Mesenteric fat pad (tissue), 1 donor: ENCODE measurements at places on chromosomes 13 and 19. TPM values are rescaled to one million over a fixed set of nuclear protein-coding genes. Genes with fewer than 3 reads are reported as not detected.

DNA sequence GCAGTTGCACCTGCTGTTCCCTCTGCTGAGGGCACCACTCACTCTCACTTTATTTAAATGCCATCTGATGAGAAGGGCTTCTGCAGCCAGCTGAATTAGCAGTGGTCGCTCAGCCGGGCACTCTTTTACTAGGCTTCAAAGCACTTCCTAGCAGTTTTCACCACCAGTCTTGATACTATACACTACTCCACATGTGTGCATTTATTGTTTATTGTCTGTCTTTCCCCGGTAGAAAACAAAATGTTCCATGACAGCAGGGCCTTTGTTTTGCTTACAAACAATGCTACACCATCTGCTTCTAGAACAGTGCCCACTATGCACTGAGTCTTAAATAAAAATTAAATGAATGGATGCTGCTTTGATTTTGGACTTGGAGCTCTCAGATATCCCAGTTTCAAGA, 404.9 kb downstream of the FGF14 start:
- no peak for DNase-seq

DNA sequence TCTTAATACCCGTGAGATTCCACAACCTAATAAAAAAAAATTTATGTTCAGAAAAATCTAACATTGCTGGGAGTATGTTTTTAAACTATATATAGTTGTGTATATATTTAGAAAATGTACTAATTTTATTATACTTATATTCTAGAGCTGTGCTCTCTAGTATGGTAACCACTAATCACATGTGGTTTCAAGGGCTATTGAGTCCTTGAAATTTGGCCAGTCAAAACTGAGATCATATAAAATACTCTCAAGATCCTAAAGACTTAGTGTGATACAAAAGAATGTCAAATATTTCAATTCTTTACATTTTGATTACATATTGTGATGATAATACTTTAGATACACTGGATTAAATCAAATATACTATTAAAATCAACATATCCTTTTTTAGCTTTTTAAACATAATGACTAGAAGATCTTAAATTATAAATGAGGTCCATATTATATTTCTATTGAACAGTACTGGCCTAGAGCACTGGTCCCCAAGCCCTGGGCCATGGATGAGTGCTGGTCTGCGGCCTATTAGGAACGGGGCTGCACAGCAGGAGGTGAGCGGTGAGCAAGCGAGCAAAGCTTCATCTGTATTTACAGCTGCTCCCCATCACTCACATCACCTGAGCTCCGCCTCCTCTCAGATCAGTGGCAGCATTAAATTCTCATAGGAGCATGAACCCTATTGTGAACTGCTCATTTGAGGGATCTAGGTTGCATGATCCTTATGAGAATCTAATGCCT, 176.5 kb upstream of the NBEA start:
- no peak for DNase-seq

GRCh38 chr13:51122868-51123566, 11.9 kb upstream of the C13orf42 start:
- DNase-seq, result no peak

DNA sequence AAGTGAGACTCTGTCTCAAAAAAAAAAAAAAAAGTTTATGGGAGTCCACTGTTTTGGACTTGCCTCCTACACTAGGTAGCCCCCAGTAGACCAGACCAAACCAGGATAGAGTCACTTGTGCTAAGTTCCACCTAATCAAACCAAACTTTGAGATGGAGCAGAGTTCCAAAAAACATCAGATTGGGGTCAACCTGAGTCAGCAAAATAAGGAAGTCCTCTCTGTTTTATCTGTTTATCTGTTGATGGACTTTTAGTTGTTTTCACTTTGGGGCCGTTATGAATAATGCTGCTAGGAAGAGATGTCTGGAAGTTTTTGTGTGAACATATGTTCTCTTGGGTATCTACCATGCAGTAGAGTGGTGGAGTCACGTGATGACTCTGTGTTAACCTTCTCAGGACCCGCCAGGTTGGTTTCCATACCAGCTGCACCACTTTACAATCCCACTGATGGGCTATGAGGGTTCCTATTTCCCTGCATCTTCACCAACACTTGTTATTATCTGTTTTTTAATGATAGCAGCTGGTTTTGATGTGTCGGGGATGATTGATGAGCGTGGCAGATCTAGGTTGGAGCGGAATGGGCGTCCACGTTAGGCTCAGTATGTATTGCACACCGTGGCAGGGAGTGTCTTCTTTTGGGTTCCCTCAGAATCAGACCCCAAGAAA, 46.6 kb upstream of the TM9SF2 start:
- no peak for DNase-seq

DNA sequence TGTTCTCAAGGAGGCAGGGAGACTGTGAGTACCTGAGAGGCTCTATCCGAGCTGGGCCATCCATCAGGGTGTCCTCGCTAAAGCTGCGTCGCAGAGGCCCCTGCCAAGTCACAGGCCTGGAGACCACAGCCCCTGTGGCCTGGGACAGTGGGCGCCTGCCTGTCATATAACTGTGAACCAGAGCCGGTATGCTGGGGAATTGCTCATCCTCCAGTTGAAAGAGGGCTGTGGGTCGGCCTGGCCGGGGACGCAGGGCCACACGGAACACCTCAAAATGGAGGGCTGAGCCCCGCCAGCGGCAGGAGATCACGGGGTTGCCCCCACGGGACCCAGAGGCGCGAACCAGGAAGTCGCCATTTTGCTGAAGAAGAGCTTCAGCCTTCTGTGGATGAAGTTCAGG, 6.6 kb downstream of the SH2D3A start:
- DNase-seq, result no peak

- DNase-seq, result no peak
These were observed 202.9 kb downstream of the SUCLA2 start for GRCh38 chr13:47798194-47798593.

Gene PABPC3
- total RNA-seq, result 0.29 TPM

Gene C19orf67
- not detected for total RNA-seq

Gene FUT2
- 0.19 TPM for total RNA-seq
